DND-41 (cell line): ENCODE measurements at places on chromosomes 3 and 15.

DNA sequence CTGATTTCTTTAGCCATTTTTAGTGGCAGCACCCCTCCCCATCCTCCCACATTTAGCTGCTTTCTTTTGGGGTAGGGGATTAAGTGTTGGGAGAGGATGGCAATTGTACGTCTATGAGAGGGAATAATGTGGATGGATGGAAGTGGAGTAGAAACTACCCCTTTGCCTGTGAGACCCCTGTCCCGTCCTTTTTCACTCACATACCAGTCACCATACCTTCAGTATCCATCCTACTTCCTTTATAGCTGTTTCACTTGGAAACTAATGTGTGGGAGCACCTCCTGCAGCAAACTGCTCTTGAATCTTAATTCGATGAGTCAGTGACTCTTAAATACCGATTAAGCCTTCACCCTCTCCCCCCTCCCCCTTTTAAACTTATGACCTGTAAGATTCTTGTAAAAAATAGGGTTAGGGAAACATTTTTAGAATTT is 730 bp downstream of the SPRED1 start:
- no peak for DNase-seq

- DNase-seq = no peak
Measured at GRCh38 chr3:162892921-162893793, 1396.5 kb downstream of the OTOL1 start.

GRCh38 chr3:156120528-156121251 is at the start of gene KCNAB1:
TSS of gene KCNAB1 (plus strand) at chr3:156120578.
- no peak for DNase-seq

- no peak for DNase-seq
Measured at GRCh38 chr3:135197246-135197645, 402.2 kb downstream of the EPHB1 start.

DNA sequence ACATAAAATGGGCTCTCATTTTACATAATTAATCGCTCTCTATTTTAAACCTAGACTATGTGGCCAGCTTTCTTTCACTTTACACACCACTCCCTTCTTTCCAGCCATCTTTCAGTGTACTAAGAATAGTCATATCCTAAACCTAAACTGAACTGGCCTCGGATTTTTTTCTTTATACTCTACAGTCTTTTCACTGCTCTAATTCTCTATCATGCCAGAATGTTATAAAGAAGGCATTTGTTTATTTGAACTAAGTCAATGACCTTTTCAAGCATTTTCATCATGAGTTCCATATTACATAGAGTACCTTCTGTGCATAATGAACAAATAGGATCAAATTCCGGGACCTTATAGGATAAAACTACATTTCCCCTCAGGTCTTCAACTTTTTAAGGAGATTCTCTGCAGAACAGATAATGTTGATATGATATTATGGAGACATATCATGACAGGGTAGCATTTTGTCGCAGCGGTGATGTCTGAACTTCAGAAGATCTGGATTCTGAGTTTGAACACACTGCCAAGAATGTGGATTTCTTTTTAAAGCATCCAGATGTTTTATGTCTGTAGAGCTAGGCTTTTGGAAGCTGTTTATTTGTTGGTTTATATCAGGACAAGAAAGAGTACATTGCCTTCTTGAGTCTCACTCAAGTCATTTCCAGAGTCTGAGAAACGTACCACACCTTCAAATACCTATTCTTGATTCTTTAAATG is 1047.3 kb downstream of the MCTP2 start:
- DNase-seq = no peak

GRCh38 chr15:98951493-98952320 is 55.9 kb downstream of the PGPEP1L start:
- peak; percentile 30 for DNase-seq

DNA sequence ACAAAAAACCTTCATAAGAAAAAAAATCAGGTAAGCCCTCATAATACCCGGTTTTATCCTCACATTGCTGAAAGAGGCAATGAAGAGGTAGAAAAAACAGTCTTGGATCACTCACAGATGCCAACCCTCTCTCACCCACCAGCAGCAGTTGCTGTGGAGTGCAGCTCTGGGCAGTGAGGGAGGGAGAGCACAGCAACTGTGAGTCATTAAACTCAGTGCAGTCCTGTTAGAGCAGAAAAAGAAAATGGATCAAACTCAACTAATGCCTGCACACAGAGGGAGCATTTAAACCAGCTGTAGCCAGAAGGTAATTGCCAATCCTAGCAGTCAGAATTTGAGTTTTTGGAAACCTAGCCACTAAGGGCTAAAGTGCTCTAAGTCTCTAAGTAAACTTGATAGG is 1050.6 kb upstream of the ALCAM start:
- DNase-seq = no peak

GRCh38 chr3:50484722-50485121 is 18.7 kb downstream of the CACNA2D2 start:
- DNase-seq = no peak

GRCh38 chr15:35630985-35631384 is 85.0 kb upstream of the DPH6 start:
- DNase-seq = no peak

GRCh38 chr3:144774897-144775296 is 803.3 kb downstream of the DIPK2A start:
- DNase-seq = no peak

GRCh38 chr3:9862391-9863057 is 17.5 kb downstream of the CIDEC start:
- no peak for DNase-seq

DNA sequence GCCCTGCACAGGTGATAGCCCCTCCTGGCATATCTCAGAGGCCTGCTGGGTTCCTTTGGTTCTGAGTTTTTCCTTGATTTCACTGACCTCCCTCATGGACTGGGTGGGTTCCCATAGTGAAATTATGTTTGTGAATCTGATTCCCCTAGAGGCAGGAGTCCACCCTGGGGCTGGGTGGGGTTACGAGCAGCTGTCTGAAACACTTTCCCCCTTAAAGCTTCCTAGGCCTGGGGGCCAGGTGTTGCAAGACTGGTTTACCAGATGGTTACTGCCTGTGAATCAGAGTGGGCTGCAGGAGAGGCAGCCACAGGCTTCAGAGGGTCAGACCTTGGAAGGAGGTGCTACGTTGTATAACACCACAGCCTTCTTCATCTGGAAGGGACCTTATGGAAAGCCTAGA is 34.3 kb downstream of the IL20RB start:
- DNase-seq = no peak

DNA sequence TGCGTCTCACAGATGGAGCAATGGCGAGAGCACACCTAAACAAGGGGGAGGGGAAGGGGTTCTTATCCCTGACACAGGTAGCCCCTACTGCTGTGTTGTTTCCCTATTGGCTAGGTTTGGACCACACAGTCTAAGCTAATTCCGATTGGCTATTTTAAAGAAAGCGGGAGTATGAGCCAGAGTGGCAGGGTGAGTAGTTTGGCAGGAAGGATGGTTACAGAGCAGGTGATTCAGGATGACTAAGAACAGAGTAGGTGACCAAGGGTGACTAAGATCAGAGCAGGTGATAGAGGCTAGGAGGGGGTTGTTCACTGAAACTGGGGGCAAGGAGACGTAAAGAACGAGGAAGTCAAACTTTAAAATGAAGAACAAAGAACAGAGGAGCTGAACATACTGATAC is 511.8 kb downstream of the EDEM1 start:
- DNase-seq = no peak

GRCh38 chr3:133509488-133509887 is 64.0 kb upstream of the CDV3 start:
- no peak for DNase-seq

GRCh38 chr3:107676469-107677309 is 153.9 kb downstream of the BBX start:
- DNase-seq = no peak

GRCh38 chr3:59074764-59075163 is 24.9 kb upstream of the CFAP20DC start:
- no peak for DNase-seq

DNA sequence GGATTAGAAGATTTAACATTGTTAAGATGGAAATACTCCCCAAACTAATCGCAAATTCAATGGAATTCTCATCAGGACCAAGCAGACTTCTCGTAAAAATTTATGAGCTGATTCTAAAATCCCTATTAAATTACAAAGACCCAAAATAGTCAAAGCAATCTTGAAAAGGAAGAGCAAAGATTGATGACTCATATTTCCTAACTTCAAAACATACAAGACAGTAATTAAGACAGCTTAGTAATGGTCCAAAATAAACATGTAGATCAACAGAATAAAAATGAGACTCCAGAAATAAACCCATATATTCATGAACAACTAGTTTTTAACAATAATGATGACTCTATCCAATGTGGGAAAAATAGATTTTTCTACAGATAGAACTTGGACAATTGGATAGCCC is 148.7 kb downstream of the SI start:
- no peak for DNase-seq

GRCh38 chr15:62866366-62866765 is 176.2 kb upstream of the TPM1 start:
- DNase-seq = no peak

DNA sequence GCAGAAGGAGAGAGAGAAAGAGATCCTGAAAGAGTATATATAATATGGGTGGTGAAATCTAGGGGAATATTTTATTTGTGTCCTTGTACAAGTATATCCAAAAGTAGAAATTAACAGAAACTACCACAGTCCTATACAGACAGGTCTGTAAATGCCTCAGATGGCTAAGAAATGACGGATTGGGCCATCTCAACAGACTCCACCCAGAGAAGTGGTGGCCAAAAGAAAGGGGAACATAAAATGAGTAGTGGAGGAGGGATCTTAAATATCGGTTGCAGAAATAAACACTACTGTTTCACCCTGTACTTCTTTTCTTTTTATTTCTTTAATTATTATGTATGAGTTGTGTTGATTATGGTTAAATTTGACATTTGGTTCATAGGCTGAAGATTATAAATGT is 47.7 kb downstream of the CCR3 start:
- no peak for DNase-seq

GRCh38 chr3:132703733-132704132 is 18.5 kb downstream of the NPHP3 start:
- DNase-seq = no peak

GRCh38 chr3:97059168-97059567 is 244.8 kb downstream of the EPHA6 start:
- no peak for DNase-seq

DNA sequence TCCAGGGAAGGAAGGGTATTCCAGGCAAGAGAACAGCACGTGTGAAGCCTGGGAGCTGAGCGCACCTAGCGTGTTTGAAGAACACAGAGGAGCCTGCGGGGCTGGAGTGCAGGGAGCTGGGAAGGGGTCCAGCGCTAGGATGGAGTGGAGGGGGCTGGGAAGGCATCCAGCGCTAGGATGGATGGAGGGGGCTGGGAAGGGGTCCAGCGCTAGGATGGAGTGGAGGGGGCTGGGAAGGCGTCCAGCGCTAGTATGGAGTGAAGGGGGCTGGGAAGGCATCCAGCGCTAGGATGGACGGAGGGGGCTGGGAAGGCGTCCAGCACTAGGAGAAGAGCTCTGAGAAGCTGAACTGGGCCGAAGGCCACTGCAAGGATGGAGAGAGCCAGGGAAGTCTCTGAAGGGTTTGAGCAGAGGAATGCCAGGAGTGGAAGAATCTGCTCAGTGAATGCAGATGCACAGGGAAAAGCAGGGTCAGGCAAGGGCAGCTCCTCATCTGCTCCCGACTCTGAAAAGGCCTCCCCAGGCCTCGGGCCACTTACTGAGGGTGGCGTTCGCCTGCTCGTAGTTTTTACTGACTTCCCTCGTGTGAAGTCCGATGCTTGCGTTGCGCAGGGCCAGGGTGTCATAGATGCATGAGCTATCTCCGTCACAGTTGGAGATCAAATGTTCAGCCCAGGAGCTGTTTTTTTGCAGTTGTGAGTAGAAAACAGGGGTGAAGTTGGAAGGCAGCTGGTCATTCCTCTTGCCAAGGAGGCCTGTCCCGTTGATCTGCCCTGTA is 39.8 kb downstream of the MUC20 start:
- no peak for DNase-seq

DNA sequence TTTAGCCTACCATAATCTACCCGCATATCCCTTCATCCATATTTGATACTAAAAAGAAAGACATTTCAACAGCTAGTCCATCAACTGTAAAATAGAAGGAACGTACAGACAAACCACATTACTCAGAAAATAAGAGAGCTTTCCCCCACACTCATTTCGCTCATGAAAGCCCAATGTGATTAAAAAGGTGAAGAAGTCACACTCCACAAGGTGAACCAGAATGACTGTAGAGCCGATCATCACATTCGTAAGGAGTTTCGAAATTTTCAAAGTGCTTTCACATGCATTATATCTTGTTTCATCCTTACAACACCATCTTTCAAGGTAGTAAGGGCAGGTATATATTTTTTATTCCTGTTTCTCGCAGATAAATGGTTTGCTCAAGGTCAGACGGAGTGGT is 225.3 kb downstream of the FOXP1 start:
- no peak for DNase-seq

GRCh38 chr15:100279446-100279845 is 62.3 kb downstream of the ADAMTS17 start:
- DNase-seq = no peak

- DNase-seq = no peak
Measured at GRCh38 chr3:108222853-108223565, 785 bp upstream of the IFT57 start.
